ENCODE measurements at places on chromosomes 2 and 18. TPM values are rescaled to one million over a fixed set of nuclear protein-coding genes. Genes with fewer than 3 reads are reported as not detected.

Gene DTYMK
- total RNA-seq = 30.3 TPM

Gene PRKAG3
- not detected for total RNA-seq

Gene GPR75
- 0.65 TPM for total RNA-seq

Gene CD8B
- total RNA-seq = not detected

Gene RAD51AP2
- total RNA-seq = not detected

Gene IL1A
- not detected for total RNA-seq

Gene TMEM163
- total RNA-seq = 1.1 TPM

Gene TMEM37
- total RNA-seq = 0.20 TPM

Gene GLI2
- not detected for total RNA-seq

Gene AQP12A
- not detected for total RNA-seq

Gene MYOM1
- 1.1 TPM for total RNA-seq

Gene EFEMP1
- total RNA-seq = 4,716 TPM

Gene GPBAR1
- total RNA-seq = not detected

Gene CPO
- total RNA-seq = not detected

Gene GPR39
- total RNA-seq = 0.22 TPM

Gene CHST9
- not detected for total RNA-seq

Gene SULT1C2
- not detected for total RNA-seq

Gene C2orf15
- total RNA-seq = 0.22 TPM

Gene TRMT61B
- 6.8 TPM for total RNA-seq

Gene CCDC74B
- 0.79 TPM for total RNA-seq

Gene MDH1B
- under 0.01 TPM for total RNA-seq

Measured in lung microvascular endothelial cell (primary cell).